ENCODE measurements at places on chromosomes 5 and 9. TPM values are rescaled to one million over a fixed set of nuclear protein-coding genes. Genes with fewer than 3 reads are reported as not detected.

- no peak for DNase-seq
These were observed 9.3 kb downstream of the STOM start for GRCh38 chr9:121360601-121361374.

SLC28A3 gene
- not detected for total RNA-seq

FAM163B gene
- 1.3 TPM for total RNA-seq

SCGB3A2 gene
- total RNA-seq: 36.1 TPM

GRCh38 chr5:173611706-173612105 lies 4.7 kb downstream of the BOD1 start:
- no peak for DNase-seq

- peak; percentile 24 for DNase-seq
These were observed 91.1 kb upstream of the TBCA start for GRCh38 chr5:77867194-77867691.
